T-helper 22 cell (primary cell): ENCODE measurements at places on chromosomes 5 and 9.

DNA sequence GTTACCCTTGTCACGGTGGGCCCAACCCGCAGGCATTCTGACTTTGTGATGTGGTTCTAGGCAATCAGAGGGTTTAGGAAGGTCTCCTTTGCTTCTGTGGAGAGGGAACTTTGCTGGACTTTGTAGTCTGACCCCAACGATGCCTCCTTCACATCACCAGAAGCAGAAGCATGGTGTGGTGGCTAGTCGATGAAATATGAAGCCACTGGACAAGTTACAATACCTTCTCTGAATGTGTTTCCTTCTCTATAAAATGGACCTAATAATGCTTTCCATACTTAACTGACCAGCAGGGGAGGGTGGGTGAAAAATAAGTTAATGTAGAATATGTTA is 607 bp downstream of the SPEF2 start:
- DNase-seq = no peak

GRCh38 chr5:14266171-14266570 is 123.0 kb downstream of the TRIO start:
- no peak for DNase-seq

GRCh38 chr5:134383980-134384697 is 12.8 kb downstream of the UBE2B start:
- DNase-seq = no peak

DNA sequence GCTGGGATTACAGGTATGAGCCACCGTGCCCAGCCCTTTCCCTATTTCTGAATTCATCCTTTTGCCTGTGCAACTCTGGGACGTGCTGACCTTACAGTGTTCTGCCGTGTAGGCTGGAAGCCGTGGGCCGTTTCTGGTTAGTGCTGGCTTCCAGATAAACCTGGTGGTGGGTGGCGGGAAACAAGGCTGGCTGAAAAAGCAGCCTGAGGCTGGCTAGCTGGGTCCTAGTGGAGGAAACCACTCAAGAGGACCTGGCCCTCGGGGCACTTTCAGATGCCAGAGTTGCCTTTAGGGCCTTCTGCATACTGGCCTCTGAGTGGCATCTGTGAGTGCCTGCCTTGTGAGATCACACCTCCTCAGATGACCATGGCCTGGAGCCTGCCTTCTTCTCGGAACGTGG is 26.9 kb downstream of the GALNT12 start:
- no peak for DNase-seq

- no peak for DNase-seq
Observed at GRCh38 chr9:100170556-100170955, 71.5 kb downstream of the INVS start.

GRCh38 chr5:58970766-58971165 is 387.9 kb downstream of the RAB3C start:
- no peak for DNase-seq

GRCh38 chr9:69812068-69813000 is 8.3 kb upstream of the CFAP95 start:
- DNase-seq = no peak

GRCh38 chr9:31140316-31140715 is 1244.1 kb upstream of the ACO1 start:
- DNase-seq = no peak

DNA sequence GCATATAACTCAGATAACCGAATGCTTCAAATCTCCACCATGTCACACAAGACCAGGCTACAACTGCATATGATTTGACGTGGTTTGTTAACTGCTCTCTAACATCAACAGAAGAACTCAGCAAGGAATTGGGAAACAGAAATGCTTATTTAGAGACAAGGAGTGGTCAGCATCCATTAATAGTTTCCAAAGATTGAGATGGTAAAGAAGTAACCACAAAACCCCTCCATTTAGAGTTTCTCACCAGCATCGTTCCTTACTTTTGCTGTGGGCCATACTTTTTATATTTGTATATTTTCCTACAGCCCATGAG is 25.2 kb downstream of the DPYSL3 start:
- DNase-seq = no peak

DNA sequence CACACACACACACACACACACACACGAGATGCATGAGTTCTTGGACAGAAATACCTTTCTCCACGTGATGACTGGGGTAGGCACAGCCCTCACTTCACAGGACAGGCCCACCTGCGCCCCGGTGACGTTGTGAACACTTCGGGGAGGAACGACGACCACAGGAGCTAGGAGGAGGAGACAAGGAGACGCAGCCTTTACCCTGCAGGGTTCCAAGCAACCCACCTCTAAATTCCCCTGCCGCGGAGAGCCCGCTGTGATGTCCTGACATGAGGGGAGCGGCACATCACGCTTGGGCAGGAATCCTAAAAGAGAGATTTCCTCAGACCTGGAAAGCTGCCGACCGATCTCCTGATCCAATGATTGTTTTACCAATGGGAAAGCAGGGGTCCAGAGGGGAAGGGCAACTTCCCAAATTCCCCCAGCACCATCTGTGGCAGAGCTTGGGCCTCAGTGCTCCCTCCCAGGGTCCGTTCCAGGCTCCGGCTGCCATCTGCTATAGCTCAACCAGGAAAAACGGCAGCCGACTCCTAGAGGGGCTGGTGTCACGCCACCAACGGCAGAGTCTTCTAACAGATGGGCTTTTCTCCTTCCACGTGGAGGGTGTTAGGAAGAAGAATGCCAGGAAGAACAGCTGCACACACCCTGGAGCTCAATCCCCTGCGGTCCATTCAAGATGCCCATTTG is 10.1 kb downstream of the IGFBPL1 start:
- DNase-seq = no peak
